ENCODE measurements at places on chromosomes 6 and 20.
A peak's percentile ranks its signal among the peaks of the same experiment; 100 is the strongest.

DNA sequence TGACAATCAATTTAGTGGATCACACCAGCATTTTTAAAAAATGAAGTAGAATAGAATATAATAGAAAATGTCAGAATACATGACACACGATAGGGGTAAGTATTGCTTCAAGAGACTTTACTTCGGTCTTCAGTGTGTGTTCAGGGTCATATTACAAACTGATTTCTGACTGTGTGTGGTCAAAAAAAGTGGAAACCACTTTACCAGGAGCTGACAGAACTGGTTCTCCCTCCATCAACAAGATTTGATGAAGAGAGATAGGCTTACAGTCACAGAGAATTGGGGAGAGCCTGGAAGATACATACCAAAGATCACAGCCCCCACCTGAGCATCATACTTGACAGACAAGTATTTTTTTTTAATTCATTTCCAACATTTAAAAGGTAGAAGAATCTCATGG, 21.7 kb downstream of the ARMC2 start:
- DNase-seq: no peak

DNA sequence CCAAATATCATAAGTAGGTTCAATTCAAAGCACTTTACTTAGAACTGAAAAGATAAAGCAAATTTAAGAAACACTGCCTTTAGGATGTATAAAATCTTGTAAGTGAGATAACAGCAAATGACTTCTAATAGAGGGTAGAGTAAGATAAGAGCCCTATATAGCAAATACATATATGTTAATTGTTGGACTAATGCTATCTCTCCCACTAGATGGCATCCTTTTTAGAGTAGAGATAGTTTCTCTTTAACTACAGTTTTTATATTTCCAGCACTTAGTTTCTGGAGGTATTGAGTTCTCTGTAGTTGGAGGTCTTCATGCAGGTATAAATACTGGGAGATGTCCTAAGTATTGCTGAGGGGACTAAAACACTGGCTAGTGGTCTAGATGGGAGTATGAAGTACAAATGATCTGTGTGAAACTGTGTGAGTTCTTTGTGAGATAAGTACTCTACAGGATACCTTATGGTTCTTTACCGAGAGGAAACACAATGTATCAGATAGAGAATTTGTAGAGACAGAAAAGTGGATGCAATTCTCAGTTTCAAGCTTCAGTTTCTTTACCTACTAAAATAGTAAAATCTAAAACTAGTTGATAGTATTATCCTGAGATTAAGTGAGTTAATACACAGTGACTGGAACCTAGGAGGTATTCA, 399.3 kb downstream of the KHDRBS2 start:
- DNase-seq: no peak

DNA sequence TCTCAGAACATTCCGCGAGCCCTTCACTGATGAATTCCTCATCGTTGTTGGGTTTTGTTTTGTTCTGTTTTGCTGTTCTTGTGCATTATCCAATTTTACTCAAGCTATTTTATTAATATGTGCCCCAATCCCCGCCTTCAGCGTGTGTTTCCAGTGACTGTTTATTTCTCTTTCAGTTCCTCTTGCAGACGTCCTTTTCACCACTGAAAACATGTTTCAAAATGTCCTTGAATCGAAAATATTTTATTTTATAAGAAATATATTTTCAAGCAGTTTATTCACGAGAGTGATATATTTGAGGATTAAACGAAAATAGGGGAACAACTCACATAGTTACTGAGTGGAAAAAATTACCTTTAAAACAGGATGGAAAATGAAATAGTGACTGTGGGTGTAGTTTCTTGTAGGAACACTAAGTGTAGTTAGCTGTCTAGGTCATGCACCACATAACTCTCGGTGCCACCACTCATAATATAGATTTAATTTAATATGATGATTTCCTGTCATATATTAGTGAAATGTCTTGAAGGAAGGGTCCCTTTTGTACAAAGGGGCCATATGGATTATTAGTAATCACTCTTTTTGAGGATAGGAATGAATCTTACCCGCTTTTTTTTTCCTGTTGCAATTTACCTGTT, 45.3 kb upstream of the HDDC2 start:
- DNase-seq: no peak

DNA sequence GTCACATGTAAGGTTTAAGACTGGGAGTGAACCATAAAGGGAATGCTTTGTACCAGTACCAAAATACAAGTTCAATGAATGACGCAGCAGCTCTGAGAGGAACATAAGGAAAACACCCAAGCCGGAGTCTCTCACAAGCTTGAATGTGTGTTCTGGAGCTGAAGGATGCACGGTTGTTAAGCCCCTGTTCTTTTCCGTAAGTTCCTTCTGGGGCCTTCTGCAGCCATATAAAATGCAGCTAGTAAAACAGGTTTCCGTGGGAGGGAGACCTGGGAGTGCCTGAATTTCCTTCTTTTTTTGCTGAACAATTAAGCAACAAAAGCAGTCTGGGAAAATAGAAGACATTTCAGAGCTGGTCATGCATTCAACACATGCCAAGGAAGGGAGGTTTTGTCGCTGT, 73.2 kb upstream of the JAG1 start:
- DNase-seq: no peak

DNA sequence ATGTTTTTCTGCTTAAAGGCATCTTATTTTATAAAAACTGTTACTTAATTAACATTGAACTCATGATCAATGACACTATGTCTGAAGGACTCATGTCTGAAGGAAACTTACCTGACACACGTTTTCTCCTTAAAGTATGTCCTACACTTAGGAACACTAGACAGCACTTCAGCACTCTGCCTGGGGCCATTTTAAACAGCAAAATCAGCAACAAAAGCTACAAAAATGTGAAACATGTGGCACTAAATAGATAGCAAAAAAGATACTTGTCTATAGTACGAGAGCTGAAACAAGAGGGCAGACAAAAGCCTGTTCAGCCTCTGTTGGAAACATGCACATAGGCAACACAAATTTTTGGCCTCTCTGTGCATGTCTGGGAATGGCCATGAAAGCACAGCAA, 93.5 kb upstream of the TMEM30A start:
- no peak for DNase-seq

DNA sequence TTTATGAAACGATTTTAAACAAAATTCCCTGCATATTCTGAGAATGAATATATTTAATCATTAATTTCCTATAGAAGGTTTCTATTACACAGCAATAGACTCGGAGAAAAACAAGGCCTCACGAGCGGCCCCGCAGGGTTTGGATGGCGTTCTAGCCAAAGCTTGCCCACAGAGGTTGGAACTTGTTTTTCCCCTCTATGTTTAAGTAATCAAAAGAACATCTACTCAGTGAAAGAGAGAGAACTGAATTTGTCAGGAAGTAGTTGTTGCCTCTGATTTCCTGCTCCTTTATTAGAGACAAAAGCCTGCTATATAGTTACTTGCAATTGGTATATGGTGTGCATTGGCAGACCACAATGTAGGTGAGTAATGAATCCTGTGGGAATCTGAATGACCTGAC, 82.1 kb upstream of the HEY2 start:
- DNase-seq: no peak

- DNase-seq: no peak
Observed at GRCh38 chr6:113859349-113860180, 2.4 kb downstream of the MARCKS start.

- DNase-seq: no peak
Observed at GRCh38 chr6:34585108-34585507, 29.0 kb upstream of the SPDEF start.

GRCh38 chr6:79468587-79468986, 68.6 kb downstream of the LCA5 start:
- no peak for DNase-seq

DNA sequence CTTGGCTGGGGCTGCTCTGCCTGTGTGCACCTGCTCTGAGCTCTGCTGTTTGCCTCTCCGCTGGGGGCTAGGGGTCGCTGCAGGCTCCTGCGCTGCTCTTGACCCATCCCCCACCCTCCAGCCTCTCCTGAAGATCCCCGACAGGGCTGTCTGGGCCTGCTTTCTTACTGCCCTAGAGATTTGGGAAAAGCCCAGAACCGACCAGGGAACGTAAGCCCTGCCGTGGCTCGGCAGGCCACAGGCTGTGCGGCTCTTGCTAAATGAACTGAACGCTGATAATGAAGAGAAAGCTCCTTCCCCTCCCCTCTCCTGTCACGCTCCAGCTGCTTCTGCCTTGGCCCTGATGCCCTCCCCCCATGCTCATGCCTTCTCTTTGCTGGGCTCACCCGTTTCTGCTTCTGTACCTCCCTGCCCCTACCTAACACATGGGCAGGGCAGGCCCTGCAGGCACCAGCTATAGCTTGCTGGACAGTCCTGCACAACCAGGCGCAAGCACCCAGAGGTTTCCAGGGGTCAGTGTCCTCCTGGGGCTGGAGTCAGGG, 32.0 kb upstream of the PCMTD2 start:
- DNase-seq: no peak

DNA sequence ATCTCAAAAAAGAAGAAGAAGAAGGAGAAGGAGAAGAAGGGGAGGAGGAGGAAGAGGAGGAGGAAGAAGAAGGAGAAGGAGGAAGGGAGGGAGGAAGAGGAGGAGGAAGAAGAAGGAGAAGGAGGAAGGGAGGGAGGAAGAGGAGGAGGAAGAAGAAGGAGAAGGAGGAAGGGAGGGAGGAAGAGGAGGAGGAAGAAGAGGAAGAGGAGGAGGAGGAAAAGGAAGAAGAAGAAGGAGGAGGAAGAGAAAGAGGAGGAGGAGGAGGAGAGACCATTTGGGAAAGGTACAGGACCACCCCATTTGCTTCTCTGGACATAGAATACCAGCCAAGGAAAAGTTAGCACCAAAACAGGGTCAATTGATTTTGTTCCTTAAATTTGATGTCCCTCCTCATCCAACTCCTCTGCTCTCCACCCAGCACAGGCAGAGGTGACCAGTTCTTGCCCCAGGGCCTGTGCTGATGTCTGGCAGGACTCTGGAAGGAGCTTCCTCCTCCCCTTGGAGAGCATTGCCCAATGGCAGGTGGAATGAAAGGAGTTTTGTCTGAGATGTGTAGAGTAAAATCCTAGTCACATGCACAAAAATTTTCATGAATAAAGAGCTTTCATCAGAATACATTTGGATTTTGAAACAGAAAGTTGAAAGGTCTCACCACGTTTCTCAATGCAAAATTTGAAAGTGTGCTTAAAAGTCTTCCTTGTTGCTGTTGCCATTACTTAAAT, 182.9 kb downstream of the LY86 start:
- no peak for DNase-seq

GRCh38 chr6:23031986-23032385, 462.6 kb downstream of the HDGFL1 start:
- no peak for DNase-seq

- peak; percentile 73 for DNase-seq
Observed at GRCh38 chr20:41173161-41173721, 35.9 kb downstream of the PLCG1 start.

- DNase-seq: no peak
Observed at GRCh38 chr6:2718334-2719092, 32.2 kb downstream of the MYLK4 start.

DNA sequence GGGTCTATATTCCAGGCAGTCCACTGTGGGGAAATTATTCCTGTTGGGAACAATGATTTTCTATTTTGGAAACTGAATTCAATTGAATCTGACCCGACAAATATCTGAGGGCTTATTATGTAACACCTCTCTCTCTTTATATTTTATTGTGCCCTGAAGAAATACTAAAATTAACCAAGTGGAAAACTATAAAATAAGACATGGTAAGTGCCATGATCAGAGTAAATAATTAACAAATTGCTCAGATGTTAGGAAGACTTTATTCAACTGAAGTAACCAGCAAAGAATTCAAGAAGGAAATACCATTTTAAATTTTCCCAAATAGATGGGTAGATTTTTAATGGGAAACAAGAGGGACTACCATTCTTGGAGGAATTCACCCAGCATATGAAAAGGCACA, 632.9 kb downstream of the MAFB start:
- no peak for DNase-seq

DNA sequence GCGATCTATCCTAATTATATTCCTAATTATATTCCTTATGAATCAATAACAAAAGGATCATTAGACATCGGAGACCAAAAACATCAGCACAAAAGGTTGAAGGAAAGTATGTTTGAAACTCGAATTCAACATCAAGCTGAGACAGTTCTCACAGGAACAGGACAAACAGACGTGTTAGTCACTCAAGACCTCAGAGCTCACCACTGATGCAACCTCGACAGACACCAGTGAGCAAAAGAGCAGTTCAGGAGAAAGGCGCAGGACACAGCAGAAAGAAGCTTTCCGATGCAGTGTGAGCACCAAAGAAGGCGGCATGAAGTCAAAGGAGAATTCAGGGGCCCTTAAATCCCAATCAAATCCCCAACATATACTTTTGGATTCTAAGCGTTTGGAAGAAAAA, 6.3 kb upstream of the RAMACL start:
- DNase-seq: no peak

DNA sequence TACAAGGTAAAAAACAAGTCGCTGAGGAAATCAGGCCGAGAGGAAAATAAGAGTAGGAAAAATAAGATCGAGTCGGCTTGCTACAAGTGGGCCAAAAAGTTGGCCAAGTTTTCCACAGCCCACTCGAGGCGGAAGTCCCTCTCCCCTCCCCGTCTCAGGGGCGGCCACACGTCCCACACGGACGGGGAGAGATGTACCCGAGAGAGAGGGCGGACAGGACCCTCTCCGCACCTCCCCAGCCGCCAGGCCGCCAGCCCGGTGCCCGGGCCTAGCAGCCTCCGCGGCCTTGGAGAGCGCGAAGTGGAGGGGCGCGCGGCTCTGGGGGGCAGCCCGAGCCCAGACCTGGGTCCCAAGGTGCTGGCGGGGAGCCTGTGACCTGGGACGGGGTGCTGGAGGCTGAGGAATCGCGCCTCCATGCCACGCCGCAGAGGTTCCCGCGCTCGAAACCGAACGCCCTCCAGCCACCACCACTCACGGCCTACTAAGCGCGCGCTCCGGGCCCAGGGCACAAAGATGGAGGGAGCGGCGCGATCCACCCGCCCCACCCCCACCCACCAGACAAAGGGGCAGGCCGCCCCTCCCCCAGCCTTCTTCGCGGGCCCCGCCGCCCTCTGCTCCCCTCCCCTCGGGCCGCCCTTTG, 1.9 kb upstream of the HMGA1 start:
- no peak for DNase-seq

DNA sequence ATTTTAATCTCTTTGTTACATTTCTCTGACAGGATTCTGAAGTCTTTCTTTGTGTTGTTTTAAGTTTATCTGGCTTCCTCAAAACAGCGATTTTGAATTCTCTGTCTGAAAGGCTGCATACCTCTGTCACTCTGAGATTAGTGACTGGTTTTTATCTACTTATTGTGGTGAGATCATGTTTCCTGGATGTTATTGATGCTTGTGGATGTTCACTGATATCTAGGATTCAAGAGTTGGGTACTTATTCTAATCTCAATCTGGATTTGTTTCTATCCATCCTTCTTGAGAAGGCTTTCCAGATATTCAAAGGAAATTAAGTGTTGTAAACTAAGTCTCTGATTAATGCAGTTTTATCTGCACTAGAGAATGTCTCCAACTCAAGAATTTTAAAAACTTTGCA, 1076.1 kb upstream of the ADGRB3 start:
- DNase-seq: no peak

DNA sequence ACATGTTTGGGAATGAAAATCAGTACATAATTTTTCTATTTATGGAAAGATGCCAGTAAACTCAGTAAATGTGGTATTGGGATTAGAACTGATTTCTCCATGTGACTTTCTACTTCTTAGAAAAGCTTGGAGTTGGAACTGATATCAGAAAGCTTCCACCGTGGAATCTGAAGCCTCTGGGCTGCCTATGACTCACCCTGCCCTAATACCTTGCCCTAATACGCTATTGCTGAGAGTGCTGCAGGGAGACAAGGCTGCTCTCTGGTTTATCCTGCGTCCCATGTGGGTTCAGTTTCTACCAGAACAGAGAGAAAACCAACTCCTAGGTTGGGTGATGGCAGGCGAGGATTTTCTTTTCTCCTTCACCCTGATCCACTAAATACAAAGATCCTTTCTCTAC, 3.3 kb upstream of the STMND1 start:
- DNase-seq: no peak

Data from stimulated activated CD4-positive, alpha-beta T cell treated with anti-CD3 and anti-CD28 coated beads, Interleukin-4, amount 100 ng/mL, for 1 hour (primary cell).